ENCODE measurements at places on chromosomes 3 and 15.

GRCh38 chr15:65884511-65884910, 15.2 kb downstream of the RAB11A start:
- DNase-seq, result no peak

DNA sequence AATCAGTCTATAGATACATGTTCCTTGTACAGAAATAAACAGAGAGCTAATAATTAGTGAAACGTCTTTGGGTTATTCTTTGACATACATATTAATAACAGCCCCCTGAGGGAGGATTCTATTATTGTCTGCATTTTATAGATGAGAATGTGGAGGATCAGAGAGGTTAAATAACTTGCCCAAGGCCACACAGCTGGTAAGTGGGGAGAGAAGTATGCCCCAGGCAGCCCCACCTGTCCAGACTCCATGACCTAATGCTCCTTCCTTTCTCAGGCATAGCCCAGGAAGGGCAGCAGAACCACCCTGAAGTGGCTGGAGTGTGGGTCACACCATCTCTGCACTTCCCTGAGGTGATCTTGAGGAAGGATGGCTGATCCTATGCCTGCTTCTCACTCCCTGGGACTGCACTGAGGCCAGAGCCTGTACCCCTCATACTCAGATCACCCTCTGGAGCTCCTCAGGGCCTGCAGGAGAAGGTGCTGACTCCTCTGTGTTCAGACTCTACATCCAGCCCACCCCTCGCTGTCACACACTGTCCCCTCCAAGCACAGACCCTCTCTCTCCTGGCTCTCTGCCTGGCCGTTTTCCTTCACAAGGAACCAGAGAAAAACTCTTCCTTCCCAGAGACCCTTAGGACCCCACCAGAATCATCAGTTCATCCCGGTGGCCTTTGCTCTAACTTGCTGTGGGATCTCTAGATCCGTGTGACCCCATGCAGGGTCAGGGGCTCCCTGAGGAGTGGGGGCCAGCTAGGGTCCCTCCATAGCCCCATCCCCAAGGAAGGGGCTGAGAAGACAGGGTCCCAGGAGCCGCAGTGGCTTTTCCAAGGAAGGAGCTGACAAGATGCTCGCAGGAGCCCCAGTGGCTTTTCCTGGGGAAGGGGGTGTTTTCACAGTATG, 4.4 kb upstream of the HHATL start:
- no peak for DNase-seq

DNA sequence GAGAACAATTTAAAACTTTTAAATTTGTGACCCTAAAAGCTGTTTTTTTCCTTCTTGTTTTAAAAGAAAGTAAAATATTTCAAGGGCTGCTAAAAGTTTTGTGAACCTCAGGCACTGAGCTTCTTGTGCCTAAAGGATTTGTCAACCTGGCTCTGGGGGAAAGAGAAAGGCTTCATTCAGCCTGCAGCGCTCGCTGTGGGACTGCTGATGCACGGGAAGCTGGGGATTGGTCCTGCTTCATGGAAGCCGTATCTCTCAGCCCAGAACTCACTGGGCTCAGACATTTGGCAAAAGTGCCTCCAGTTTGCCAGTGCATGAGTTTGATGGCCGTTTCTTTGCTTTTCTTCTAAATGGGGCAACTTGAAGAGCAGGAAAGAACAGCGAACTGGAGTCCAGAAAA, 30.8 kb downstream of the TPRG1 start:
- DNase-seq, result no peak

- no peak for DNase-seq
Measured at GRCh38 chr3:194165271-194166018, 29.5 kb downstream of the HES1 start.

- DNase-seq, result no peak
Measured at GRCh38 chr3:181808053-181808452, 96.3 kb downstream of the SOX2 start.

DNA sequence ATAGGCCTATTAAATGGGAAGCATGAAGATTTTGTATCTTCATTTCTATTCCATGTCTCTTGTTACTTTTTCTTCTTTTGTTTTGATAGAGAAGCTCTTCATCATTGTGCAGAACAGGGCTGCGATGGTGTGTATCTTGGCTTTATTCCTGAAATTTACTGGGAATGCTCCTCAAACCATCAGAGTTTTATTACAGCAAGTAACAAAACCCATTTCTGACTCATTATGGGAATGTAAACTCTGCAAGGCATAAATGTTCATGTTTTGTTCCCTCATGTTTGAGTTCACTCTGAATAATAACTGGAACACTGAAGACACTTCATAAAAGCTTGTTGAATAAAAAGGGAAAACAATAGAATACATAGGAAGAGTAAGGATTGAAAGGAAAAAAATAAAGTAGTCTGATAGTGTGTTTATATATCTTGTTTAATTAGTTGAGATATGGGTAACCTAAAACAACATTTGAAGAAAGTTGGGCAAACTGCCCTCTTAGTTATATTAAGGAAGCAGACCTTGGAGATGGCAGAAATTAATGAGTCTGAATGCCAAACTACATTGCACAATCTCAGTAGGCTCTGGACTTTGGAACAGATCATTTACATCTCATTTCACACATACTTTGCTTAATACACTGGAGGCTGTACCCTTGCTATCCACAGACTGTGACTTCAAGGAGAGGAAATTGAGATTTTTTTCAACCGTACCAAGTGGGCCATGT, 521.5 kb downstream of the GRM7 start:
- no peak for DNase-seq

DNA sequence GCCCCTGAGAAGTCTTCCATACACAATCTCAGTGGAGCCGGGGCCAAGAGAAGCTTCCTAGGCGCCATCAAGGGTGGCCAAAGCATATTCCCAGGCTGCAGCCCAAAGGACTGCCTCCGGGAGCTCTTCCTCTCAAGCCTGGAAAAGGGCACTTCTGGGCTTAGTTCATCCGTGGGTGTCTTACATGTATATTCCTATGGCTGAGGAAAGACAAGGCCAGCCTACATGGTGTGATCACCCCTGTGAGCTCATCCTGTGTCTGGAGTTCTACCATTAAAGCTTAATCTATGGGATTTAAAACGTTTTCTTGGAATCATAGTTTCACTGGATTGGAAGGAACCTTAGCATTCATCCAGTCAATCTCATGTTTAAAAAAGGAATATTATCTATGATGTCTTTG, 21.9 kb upstream of the TIMP4 start:
- DNase-seq, result no peak

GRCh38 chr3:177251755-177252154, 54.5 kb upstream of the TBL1XR1 start:
- no peak for DNase-seq

- no peak for DNase-seq
Measured at GRCh38 chr15:91496754-91497691, 356.5 kb upstream of the SLCO3A1 start.

GRCh38 chr3:176352716-176353334, 844.5 kb downstream of the TBL1XR1 start:
- DNase-seq, result no peak

GRCh38 chr3:112460519-112461195, 38.6 kb downstream of the BTLA start:
- no peak for DNase-seq

DNA sequence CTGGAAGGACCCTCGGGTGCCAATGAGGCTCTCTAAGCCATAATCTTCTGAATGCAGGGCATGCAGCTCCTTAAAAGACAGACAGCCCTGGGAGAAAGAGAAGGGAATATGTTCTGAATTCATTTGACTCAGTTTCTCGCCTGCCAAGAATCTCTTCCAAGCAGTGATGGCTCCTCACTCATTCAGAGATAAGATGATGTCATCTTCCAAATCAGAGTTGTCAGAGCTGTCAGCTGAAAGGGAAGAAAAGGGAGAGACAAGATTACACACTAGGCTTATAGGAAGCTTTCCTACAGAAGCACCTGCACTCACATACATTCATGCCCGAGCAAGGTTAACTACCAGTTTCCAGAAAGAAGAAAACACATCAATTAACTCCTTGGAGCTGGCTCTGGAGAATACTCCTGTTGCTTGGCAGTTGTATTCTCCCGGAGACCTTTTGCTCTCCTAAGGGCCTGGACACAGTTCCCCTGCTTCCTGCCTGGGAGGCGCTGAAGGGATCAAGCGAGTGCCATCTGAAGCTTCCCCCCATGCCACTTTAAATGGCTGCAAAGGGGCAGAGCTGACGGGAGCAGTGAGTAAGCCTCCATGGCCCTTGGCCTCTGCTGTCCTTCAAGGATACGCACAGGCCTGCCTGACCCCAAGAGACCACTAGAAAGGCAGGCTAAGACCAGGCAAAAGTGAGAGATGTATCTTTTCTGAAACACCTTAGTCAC, 7.7 kb downstream of the RBM15B start:
- DNase-seq, result no peak

GRCh38 chr3:82081351-82081750, 319.9 kb upstream of the GBE1 start:
- DNase-seq, result no peak

DNA sequence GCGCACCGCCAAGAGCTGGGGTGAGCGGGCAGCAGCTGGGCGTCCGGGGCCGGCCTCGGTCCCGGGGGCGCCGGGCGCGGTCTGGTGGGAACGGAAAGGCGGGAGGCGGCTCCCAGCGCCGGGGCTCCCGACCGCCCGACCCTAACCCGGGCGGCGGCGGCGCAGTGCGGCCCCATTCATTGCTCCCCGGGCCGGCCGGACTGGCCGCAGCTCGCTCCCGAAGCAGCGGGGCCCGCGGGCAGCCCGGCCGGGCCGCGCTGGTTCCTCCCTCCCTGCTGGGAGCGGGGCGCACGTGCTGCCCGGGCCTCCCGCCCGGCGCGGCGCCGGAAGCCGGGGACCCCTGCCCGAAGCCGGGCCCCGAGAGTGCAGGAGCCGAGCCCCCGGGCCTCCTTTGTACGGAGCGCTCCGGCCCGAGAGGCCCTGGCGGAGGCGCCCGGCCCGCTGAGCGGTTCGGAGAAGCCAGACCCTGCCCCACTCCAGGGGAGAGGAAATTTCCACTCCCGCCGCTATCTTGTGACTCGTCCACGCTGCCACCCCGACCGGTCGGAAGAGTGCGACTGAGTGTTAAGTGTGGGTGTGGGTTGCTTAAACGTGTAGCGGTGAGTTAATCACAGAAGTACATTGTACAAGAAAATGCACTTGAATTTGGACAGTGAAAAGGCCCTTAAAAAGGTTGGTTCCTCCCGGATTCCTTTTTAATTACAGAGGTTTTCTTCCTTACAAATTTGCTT, 613 bp downstream of the ATP1B3 start:
- DNase-seq, result peak; percentile 52

GRCh38 chr15:92914768-92915221, 14.7 kb downstream of the CHD2 start:
- DNase-seq, result no peak

DNA sequence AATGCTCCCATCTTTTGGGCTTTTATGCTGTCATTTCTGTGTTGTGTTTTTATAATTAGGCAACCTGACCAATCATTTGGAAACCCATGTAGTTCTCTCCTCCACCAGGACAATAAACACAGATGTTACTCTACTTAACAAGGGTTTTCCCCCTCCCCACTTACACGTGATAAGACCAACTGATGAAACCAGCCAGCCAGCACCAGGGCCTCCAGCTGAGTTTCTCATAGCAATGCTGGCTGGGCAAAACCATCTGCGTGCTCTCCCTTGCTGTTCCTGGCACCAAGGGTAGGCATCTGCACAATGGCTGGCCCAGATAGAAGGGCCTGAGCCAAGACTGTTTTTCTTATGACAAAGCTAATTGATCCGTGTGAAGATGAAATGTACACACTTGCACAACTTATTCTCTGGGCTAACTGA, 310.4 kb downstream of the PLCL2 start:
- DNase-seq, result peak; percentile 3

- no peak for DNase-seq
Measured at GRCh38 chr15:35121611-35122359, 36.7 kb upstream of the NANOGP8 start.

GRCh38 chr3:148319161-148319915, 378.4 kb upstream of the AGTR1 start:
- no peak for DNase-seq

GRCh38 chr3:177229791-177230190, 32.5 kb upstream of the TBL1XR1 start:
- no peak for DNase-seq

- DNase-seq, result no peak
Measured at GRCh38 chr3:53941184-53941583, 49.5 kb upstream of the SELENOK start.

- no peak for DNase-seq
Measured at GRCh38 chr3:16257309-16257708, 7.4 kb downstream of the DPH3 start.

- DNase-seq, result no peak
Measured at GRCh38 chr15:78914027-78914764, 30.6 kb downstream of the CTSH start.

GRCh38 chr3:46913644-46914043, 36.1 kb downstream of the PTH1R start:
- no peak for DNase-seq

DNA sequence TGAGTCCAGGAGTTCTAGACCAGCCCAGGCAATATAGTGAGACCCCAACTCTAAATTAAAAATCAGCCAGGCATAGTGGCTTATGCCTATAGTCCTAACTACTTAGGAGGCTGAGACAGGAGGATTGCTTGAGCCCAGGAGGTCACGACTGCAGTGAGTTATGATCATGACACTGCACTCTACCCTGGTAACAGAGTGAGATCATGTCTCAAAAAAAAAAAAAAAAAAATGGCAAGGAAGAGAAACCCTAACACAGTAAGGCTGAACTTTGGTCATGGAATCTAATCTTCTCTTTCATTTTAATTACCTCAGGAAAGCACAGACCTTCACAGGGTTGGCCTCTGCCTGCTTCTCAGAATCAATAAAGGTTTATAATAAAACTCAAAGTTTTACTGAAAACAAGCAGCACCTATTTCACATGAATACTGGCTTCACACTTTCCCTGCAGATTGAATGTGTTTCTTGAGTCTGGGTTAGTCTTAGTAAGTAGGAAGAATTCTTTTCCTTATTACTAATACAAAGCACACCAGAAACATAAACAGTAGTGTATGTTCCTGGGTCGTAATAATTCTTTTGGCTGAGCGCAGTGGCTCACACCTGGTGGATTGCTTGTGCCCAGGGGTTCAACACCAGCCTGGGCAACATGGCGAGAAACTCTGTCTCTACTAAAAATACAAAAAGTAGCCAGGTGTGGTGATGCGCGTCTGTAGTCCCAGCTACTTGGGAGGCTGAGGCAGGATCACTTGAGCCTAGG, 11.6 kb upstream of the NR2C2 start:
- no peak for DNase-seq

- no peak for DNase-seq
Measured at GRCh38 chr3:126202276-126202675, 21.9 kb upstream of the ALDH1L1 start.

- no peak for DNase-seq
Measured at GRCh38 chr3:80770106-80771074, 991.1 kb downstream of the GBE1 start.

- DNase-seq, result no peak
Measured at GRCh38 chr15:48355377-48355776, 24.1 kb downstream of the DUT start.

GRCh38 chr15:29759596-29759995, 62.7 kb downstream of the TJP1 start:
- no peak for DNase-seq

DNA sequence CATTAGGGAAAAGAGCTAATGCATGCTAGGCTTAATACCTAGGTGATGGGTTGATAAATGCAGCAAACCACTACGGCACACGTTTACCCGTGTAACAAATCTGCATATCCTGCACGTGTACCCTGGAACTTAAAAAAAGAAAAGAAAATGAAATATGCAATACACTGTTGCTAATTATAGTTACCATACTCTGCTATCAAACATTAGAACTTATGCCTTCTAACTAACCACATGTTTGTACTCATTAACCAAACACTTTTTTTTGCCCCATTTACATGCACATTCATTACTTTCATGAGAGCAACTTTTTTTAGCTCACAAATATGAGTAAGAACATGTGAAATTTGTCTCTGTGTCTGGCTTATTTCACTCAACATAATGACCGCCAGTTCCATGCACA, 253.1 kb downstream of the CGGBP1 start:
- DNase-seq, result no peak

All from stimulated activated CD4-positive, alpha-beta T cell treated with anti-CD3 and anti-CD28 coated beads, TNF-alpha, amount 100 ng/mL, for 24 hours (primary cell).